ENCODE measurements at places on chromosomes 4 and X.

DNA sequence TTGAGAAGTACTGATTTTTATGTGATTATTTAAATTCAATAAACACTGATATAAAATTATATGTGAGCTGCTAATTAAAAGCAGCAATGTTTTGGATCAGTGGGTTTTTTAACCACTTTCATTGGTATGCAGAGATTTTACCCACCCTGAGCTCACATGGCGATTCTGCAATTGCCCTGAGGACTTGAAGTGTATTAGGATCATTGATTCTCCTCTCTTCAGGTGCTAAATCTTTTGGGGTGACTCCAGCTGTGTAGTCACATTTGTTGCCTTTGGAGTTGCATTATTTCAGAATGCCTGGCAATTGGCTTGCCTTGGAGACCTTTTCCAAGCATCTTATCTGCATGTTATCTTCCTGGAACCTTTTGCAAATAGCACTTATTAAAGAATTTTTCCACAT, 51.3 kb downstream of the UGT8 start:
- no peak for DNase-seq

GRCh38 chrX:39149761-39150160, 348.5 kb downstream of the MID1IP1 start:
- peak; percentile 30 for DNase-seq

- DNase-seq: no peak
Measured at GRCh38 chrX:33109858-33110257, 101.5 kb downstream of the DMD start.

DNA sequence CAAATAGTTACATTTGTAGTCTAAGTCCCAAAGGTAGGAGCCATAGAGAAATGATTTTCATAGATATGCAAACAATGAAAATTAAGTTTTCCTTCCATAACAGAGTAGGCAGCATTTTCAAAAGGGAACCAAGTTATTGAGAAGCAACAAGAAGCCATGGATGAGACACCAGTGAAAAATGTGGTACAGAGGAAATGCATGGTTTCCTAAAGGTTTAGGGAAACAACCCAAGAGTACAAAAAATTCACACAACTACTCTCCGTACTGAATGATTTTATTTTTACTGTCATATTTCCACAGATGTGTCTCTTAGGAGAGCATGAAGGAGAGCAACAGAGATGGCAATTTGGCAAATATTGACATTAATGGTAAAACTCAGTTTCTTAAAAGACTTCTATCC, 1408.9 kb upstream of the PCDH7 start:
- DNase-seq: no peak

GRCh38 chrX:21885568-21885967, 29.8 kb downstream of the YY2 start:
- DNase-seq: no peak

DNA sequence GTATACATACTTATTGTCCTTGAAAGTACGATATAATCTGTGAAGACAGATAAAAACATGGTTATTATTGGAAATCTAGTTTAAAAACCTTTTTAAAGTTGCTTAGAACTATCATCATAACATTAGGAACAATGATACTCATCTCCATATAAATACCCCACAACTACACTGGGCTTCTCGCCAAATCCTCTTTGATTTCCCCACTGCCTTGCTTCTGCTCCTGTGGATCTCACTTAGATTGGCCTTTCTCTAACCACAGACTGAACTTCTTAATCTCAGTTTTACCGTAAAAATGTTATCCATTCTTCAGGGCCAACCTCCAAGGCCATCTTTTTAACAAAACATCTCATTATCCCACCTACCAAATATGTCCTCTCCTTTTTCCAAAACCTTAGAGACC, 77.6 kb downstream of the PRKG2 start:
- no peak for DNase-seq
